ENCODE measurements at places on chromosomes 16 and 17. TPM values are rescaled to one million over a fixed set of nuclear protein-coding genes. Genes with fewer than 3 reads are reported as not detected.

Gene INO80E
- total RNA-seq: 21.8 TPM

Gene ZFP3
- 12.4 TPM for total RNA-seq

Gene HAS3
- 14.5 TPM for total RNA-seq

Gene KCNJ18
- total RNA-seq: not detected

Gene GAST
- not detected for total RNA-seq

Gene IGSF6
- total RNA-seq: 1.8 TPM

- no peak for DNase-seq
Measured at GRCh38 chr17:50184611-50185398, 16.6 kb downstream of the COL1A1 start.

GRCh38 chr16:22638393-22639206, 127.9 kb downstream of the NPIPB5 start:
- DNase-seq: no peak

DNA sequence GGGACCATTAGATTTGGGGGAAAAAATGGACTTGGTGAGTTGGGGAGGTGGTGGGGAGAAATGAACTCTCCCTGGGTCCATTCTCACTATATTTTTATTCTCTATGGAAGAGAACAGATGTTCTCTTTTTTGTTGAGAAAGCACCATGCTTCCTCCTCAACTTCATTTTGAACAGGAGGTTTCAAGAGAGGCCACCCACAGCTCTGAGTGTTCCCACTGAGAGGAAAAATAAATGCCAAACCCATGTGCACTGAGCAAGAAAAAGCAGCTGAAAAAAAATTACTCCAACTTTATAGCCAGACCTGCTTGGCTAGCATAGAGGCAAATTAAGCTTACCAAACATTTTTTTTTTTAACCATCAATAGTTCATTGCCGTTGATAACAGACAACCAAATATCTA, 883.6 kb downstream of the KCNJ2 start:
- no peak for DNase-seq

DNA sequence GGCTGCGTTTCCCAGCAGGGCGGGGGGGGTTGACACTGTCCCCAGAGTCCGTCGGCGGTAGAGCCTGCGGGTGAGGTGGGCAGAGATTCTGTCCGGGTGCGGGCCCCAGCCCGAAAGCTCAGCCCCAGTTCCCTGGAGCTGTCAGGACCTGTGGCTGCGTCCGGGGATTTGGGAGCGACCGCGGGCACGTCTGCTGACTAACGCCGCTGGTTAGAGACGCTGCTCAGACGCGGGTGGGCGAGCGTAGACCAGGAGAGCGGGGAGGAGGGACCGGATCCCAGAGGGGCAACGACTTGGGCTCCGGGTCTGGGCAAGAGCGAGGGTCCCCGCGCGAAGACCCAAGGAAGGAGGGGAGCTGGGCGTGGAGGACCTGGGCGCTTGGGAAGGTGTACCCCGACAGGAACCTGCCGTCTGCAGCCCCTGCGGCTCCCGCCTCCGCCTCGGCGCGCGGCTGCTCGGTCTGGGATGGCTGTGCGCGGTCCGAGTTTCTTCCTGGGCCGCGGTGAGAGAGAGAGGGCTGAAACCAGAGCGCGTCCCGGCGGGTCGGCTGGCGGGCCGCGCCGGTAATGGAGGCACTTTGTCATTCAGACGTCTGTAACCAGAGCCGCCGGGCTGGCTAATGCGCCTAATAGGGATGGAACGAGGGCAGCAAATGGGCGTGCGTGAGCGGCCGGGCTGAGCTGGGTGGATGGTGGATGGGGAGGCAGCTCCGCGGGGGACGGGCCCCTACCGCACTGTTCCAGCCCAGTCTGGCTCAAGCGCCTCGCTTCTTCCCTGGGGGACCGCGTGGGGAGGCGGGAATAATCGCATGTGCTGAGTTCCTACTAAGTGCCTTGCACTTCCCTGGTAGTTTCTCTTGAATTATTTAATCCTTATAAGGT, 2.3 kb downstream of the NGFR start:
- DNase-seq: no peak

GRCh38 chr16:79429381-79430190, 171.0 kb downstream of the MAF start:
- DNase-seq: peak; percentile 62

- no peak for DNase-seq
Measured at GRCh38 chr16:68910051-68910450, 66.7 kb downstream of the TANGO6 start.

GRCh38 chr16:75109732-75110243, 6.8 kb downstream of the LDHD start:
- peak; percentile 62 for DNase-seq

GRCh38 chr16:12507366-12507765, 296.3 kb downstream of the CPPED1 start:
- DNase-seq: no peak

DNA sequence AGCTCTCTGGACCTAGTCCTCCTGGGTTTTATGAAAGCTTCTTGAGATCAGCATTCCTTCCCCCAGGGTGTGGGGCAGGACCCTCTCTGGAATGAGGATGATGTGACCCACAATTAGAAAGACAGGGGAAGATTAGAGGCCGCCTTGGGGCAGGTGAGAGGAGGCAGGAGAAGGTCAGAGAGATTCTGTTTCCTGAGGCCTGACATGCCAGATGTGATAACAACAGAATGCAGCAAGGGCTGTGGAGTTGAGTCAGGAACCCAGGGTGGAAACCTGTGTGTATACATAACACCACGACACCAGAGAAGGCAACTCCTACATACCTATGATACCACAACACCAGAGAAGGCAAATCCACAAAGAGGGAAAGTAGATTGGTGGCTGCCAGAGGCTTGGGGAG, 5.4 kb upstream of the SLC5A10 start:
- no peak for DNase-seq

- peak; percentile 62 for DNase-seq
Measured at GRCh38 chr16:8936421-8936820, 27.3 kb downstream of the USP7 start.

DNA sequence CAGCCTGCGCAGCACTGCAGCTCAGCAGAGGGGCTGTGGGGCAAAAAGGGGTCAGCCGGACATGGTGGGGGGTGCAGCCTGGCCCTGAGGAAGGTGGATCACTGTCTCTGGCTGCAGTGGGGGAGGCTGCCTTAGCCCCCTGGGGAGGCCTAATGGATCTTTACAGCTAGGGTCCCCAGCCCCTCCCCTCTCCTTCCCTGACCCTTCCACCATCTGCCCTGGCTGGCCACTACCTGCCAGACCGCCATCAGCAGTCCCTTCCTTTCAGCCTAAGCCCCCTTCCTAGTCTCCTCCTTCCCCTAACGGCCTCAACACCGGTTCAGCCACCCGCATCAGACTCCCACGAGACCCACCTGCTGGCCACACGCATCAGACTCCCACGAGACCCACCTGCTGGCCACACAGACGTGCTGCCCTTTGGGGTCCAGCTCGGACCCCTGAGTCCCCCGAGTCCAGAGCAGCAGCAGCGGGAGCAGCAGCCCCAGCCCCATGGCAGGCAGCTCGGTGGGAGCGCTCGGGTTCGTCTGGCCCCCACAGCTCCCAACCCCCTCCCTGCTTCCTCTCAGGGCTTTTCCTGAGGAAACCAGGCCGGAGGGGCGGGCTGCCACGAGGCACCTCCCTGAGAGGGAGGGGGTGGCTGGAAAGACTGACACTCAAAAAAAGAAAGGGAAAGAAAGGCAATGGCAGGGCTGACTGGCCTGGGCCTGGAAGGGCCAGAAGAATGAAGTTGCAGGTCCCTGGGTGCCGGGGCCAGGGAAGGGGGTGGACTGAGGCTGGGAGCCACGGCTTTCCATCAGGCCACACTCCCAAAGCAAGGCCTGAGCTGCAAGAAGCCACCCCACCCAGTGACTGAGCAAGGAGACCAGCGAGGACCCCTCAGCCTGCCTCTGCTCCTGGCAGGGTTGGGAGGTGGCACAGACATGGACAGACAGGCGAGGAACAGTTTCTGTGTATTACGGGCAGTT, at the start of gene SCARF1:
Gene SCARF1, minus strand, starts transcription at position 526 of the 965 bp plus-strand sequence. Its CDS starts 35 bp downstream, at position 491.
- no peak for DNase-seq

DNA sequence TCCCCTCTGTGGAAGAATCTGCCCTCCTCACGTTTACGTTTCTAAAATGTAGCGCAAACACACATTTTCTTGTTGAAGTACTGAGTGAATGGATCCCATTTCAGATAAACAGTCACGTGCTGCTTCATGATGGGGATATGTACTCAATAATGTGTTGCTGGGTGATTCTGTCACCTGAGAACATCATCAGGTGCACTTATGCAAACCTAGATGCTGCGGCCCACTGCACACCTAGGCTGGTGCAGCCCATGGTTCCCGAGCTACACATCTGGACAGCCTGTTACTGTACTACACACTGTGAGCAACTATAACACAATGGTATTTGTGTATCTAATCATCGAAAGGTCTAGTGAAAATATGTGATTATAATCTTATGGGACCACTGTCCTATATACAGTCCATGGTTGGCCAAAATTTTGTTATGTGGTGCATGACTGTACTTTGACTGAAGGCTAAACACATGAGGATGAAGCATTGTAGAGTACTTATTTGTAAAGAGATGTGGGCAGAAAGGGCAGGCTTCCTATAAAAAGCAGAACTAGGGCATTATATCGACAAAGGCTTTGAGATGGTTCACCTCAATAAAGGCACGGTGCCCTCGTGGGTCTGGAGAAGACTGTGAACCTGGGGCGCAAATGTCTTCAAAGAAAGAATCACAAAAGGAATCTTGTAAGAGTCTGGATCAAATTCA, 26.3 kb downstream of the MARF1 start:
- DNase-seq: no peak
